ENCODE measurements at places on chromosomes 2 and 18. TPM values are rescaled to one million over a fixed set of nuclear protein-coding genes. Genes with fewer than 3 reads are reported as not detected.
A peak's percentile ranks its signal among the peaks of the same experiment; 100 is the strongest.

The HOXD12 gene
- total RNA-seq, result not detected

The CCT7 gene
- 280 TPM for total RNA-seq

The ITGB6 gene
- total RNA-seq, result 7.5 TPM

The SIX3 gene
- not detected for total RNA-seq

The CFAP221 gene
- not detected for total RNA-seq

The FHOD3 gene
- 98.2 TPM for total RNA-seq

DNA sequence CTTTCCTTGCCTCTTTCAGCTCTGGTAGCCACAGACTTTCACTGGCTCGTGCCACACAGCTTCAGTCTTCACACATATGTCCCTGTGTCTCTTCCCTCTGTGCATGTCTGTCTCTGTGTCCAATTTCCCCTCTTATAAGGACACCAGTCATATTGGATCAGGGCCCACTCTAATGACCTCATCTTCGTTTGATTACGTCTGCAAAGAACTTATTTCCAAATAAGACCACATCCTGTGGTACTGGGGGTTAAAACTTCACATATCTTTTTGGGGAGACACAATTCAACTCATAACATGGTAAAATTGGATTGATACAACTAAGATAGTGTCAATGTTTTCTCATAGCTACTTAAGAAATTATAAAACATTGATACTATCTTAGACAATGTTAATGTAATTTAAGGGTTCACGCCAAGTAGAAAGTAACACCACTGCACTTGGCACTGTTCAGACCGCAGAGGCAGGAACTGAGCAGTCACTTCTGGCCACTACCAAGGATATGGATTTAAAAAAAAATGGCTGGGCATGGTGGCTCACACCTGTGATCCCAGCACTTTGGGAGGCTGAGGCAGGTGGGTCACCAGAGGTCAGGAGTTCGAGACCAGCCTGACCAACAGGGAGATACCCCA lies 119.6 kb upstream of the EPAS1 start:
- no peak for DNase-seq

- DNase-seq, result no peak
Measured at GRCh38 chr2:163491850-163492249, 244.0 kb downstream of the FIGN start.

DNA sequence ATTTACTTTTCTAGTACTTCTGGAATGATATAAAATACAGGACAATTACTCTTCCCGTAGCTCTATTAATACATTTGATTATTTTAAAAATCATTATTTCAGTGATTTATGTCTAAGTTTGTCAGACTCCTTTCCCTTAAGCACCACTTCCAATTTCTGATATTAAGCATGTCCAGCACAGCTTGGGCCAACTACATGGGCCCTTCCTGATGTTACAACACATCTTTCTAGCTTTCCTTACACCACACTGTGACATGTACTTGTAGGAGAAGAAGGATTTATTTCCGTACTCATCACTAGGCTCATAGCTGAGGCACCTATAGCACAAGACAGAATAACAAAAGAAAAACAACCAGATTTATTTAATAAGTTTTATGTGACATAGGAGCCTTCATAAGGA lies 134.8 kb upstream of the HNRNPA3 start:
- DNase-seq, result no peak

- no peak for DNase-seq
Measured at GRCh38 chr2:186751790-186752189, 57.9 kb downstream of the FAM171B start.

DNA sequence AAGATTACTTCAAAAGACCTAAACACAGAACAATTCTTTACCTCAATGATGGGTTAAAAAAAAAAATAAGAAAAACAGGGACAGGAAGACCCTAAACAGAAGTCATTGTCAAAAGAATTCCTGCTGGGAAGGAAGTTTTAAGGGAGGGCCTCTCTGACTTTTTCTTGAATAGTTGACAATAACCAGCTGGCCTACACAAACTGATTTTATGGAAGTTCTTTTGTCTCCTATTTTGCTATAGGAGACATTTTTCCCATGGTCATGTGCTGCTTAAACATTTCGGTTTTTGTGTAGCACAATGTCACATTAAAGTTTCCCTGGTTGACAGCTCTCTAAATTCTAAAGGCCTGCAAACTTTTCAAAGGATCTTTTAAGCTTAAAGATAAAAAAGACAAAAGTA lies 55.3 kb downstream of the RFTN2 start:
- DNase-seq, result no peak

GRCh38 chr2:119224391-119225104 lies 914 bp downstream of the STEAP3 start:
- DNase-seq, result no peak

DNA sequence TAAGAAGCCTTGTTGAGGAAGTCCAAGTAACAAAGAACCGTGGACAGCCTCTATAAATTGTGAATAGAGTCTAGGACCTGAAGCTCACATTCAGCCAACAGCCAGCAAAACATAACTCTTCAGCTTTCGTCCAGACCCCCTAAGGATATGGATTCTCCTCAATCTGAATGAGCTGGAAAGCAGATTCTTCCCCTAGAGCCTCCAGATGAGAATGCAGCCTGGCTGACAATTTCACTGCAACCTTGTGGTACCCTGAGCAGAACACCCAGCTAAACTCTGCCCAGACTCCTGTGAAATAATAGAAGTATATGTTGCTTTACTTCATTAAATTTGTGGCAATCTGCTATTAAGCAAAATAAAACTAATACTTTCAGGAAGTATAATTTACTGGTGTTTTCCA lies 483.5 kb upstream of the SLC8A1 start:
- no peak for DNase-seq

DNA sequence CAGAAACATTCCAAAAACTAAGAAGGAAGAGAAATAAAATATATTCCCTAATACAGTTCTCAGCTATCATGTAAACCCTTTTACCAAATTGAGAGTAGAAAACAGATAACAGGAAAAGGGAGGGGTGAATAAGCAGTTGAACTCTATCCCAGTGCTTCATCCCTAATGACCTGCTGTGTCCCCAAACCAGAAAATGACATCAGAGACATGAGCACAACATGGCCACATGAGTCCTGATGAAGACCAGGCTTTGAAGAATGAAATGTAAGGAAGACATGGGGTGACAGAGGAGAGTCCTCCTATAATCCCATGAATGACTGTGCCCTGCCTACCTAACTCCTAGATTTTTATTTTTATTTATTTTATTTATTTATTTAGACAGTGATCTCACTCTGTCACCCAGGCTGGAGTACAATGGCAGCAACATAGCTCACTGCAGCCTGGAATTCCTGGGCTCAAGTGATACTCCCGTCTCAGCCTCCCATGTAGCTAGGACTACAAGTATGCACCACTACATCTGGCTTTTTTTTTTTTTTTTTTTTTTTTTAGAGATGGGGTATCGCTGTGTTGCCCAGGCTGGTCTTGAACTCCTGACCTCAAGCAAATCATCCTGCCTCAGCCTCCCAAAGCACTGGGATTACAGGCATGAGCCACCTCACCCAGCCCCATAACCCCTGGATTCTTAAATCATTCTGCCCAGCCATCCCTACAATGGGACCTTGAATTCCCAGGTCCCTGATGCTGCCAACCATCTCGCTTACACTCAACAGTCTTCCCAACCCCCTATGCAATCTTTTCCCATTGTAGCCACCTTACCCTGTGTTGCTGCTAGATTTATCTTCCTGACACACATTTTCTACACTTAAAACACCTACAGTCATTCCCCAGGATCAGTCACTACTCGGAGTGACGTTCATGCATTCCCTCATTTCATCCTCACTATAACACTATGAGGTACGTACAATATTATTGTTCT lies 64.5 kb downstream of the ANKRD44 start:
- no peak for DNase-seq

DNA sequence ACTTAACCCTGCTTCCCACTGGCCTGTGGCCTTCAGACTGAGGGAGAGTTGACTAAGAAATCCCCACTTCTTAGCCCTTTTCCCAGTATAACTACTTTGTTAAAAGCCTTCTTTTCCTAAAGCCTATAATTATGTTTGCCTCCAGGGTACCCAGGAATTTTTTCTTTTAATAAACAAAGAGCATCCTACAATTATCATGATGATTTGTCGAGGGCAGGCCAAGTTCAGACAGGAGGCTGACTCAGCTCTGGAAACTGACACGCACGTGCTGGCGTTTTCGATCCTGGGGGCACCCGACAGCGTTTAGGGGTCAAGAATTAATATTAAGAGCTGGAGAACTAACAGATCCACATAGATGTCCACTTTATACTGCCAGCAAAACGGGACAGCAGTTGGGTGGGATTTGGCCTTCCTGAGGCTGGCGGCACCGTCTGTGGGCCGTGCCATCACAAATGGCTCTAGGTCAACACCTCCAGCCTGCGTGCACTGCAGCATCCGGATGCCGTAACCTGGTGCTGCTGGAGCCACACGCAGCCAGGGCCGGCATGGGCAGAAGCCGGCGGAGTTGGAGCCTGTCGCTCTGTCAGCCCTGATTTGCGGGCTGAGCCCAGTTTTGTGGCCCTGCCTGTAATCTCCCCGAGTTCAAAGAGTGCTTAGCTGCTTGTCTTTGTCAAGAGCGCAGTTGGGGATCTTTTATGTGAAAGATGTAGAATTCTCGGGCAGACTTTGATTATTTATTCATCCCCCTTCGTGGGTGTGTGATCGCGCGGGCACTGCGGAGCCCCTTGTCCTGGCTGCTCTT lies 191.0 kb downstream of the GLI2 start:
- DNase-seq, result peak; percentile 15

All from psoas muscle (tissue), 8 donors.